ENCODE measurements at places on chromosomes 13 and 19.

DNA sequence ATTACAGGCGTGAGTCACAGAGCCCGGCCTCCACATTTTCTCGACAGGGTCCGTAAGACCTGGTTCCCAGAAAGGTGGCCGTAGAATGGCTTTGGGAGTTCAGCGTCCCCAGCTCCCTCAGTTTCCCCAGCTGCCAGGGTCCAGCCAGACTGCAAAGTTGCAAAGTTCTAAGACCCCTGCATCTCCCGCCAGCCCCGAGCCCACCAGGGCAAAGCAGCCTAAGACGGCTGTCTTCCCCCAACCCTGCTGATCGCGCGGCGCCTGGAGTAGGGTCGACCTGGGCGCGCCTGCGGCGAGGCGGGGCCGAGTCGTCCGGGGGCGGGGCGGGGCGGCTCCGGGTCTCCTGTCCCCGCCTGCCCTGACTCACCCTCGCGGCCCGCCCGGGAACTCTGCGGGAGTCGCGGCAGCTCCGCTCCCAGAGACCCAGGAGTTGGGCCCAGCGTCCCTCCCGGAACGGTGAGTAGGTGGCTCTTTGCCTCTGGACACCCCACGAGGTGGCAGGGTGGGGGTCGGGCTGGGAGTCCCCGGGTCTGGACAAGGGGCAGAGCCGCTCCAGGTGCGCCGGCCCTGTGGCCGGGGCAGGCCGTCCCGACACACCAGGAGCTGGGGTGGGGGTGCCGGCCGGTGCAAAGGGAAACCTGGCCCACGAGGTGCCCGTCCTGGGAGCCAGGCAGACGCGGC is at the start of gene LRRC8E:
Gene LRRC8E (plus strand): TSS at position 366 of the 681 bp plus-strand sequence. CDS start 7,094 bp downstream, outside the sequence.
- H3K27ac ChIP-seq: peak within 1 kb of the TSS; percentile 71
- H3K27me3 ChIP-seq: no peaks in the 10 kb centered on the region
- peaks cover 2% of the 10 kb centered on the region for H3K4me1 ChIP-seq
- peak; percentile 74 for DNase-seq
- H3K36me3 ChIP-seq: no peaks in the 10 kb centered on the region

DNA sequence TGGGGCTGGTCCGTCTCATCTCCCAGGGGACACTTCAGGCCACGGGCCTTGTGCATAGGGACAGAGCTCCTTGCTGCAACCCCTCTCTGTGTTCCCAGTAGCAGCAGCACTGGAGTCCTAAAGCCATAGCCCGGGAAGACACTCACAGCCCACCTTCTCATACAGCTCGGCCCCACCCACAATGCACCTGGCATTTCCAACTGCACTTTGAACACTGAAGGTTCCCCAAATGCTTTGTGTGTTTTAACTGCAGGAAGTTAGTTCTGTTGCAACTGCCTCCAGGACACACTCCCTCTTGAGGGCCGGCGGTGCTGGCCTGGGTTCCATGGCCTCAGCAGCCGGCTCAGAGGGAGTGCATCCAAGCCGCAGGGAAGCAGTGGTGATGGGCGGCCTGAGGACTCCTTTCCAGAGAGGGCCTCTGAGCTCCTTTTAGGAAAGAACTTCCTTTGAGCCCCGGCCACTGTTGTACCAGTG is 22.7 kb upstream of the TMEM255B start:
- H3K4me3 ChIP-seq: no peak overlapping the region
- no peak for DNase-seq
- no peaks in the 10 kb centered on the region for H3K4me1 ChIP-seq
- no peak overlapping the region for H3K27ac ChIP-seq

DNA sequence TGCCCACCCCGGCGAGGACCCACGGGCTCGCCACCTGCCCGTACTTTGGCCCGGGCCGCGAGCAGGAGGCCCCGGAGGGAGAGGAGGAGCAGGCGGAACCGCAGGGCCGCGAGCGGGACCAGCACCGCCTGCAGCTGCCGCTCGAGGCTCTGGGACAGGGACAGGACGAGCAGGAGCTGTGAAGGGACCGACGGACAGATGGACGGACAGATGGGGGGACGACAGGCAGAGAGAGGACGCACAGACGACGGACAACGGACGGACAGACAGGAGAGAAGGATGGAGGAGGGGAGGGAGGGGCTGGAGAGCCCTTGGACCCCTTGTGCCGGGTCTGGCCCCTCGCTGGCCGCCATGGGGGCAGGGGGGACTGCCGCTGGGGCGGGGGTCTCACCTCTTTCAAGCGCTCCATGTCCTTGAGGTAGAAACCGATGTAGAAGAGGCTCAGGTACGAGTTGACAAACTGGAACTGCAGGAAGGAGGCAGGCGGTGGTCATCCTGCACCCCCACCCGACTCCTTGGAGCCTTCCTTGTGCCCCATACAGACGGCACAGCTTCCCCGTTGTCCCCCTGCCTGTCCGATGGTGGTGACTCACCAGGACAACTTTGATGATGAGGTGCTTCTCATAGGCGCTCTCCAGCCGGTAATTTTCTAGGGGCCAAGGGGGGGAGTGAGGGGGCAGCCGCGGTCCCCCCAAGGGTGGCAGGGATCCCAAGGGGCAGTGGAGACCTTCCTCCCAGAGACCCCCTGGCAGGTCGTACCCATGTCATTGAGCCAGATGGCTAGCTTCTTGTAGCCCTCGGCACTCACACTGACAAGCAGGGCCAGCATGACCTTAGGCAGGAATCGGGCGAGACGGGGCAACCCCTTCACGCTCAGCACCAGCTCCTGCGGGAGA is 5.0 kb downstream of the ANO8 start:
- peaks cover 4% of the 10 kb centered on the region for H3K4me1 ChIP-seq
- H3K4me3 ChIP-seq: peak overlapping the region; percentile 69
- H3K27ac ChIP-seq: no peak overlapping the region
- H3K27me3 ChIP-seq: no peaks in the 10 kb centered on the region

DNA sequence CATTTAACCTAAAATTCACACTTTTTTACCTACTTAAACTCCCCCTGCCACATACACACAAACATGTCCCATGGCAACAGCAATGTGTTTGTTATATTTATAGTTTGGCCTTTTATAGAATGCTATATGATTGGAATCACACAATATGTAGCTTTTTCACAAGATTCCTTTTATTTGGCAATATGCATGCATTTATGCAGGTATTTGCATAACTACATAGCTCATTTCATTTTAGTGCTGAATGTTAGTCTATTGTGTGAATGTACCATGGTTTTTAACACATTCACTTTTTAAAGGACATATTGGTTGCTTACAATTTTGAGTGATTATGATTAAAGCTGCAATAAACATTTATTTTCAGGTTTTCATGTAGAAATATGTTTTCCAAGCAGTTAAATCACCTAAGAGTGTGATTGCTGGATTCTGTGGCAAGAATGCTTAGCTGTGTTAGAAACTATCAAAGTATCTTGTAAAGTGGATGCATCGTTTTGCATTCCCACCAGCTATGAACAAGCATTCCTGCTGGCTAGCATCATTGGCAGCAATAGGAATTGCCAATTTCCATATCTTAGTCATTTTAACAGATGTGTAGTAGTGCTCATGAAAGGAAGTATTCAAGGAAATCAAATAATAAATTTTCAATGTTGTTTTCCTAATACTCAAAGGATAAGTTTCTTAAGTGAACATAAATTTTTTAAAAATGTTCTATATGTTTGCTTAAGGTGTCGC is 557.0 kb downstream of the SLITRK1 start:
- H3K4me3 ChIP-seq: no peak overlapping the region
- no peaks in the 10 kb centered on the region for H3K36me3 ChIP-seq
- no peaks in the 10 kb centered on the region for H3K27me3 ChIP-seq

- no peaks in the 10 kb centered on the region for H3K27me3 ChIP-seq
- H3K27ac ChIP-seq: no peak overlapping the region
- DNase-seq: peak; percentile 51
- H3K4me1 ChIP-seq: no peaks in the 10 kb centered on the region
- H3K4me3 ChIP-seq: no peak overlapping the region
These were observed 67.8 kb downstream of the CEBPG start for GRCh38 chr19:33441277-33441699.

DNA sequence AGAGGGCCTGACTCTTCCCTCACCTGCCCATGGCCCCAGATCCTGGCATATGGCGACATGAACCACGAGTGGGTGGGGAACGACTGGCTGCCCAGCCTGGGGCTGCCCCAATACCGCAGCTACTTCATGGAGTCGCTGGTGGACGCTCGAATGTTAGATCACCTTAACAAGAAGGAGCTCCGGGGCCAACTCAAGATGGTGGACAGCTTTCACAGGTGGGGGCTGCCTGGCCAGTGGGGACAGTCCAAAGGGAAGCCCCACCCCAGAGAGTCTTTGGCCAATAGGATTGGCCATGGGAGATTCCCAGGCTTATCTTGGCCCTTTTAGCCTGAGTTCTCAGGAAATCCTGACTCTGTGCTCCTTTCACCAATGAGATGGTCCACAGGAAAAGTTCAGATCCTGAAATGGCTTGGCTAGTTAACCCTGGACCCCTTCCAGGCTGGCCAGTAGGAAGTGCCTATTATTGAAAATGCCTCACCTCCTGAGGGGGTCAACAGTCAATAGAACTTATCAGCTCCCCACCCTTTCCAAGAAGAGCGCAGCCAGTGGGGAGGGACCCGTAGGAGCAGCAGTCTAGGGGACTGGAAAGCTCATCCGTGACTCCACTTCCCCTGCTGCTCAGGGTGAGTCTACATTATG is 7.0 kb downstream of the HRC start:
- peak overlapping the region; percentile 91 for H3K27ac ChIP-seq
- H3K4me1 ChIP-seq: peaks cover 16% of the 10 kb centered on the region
- peak overlapping the region; percentile 69 for H3K4me3 ChIP-seq
- H3K36me3 ChIP-seq: no peaks in the 10 kb centered on the region
- H3K27me3 ChIP-seq: no peaks in the 10 kb centered on the region
- DNase-seq: no peak

DNA sequence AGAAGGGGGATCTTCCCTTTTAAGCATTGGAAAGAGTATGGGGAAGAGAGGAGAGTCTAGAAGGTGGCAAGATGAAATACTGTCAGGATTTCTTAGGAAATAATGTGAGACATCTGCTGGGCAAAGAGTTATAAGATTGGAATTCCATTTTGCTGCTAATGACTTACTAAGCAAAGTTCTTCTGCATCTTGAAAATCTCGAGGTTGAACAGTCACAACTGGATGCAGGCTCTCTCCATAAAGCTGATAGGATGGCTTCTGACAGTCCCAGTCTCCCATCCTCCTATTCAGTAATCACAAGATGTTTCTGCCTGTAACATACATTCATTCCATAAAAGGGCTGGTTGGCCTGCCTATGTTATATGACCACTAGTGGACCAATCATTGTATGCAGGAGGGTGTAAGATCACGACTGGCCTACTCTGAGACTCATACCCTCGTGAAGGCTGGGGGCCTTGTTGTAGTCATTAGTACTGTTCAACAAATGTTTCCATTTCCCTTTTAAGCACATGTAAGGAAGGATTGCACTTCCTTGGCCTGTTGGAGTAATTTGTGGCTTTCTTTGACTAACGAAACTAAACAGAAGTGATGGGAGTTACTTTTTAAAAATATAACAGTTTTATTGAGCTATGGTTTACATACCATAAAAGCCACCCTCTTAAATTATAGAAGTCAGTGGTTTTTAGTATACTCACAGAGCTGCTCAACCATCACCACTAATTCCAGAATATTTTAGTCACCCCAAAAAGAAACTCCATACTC is 45.0 kb upstream of the TDRD3 start:
- H3K27me3 ChIP-seq: no peaks in the 10 kb centered on the region
- DNase-seq: no peak
- H3K27ac ChIP-seq: no peak overlapping the region
- no peak overlapping the region for H3K4me3 ChIP-seq
- H3K4me1 ChIP-seq: no peaks in the 10 kb centered on the region
- H3K36me3 ChIP-seq: no peaks in the 10 kb centered on the region

GRCh38 chr13:24623149-24623665 is 57.0 kb upstream of the ATP12A start:
- H3K27me3 ChIP-seq: no peaks in the 10 kb centered on the region
- no peaks in the 10 kb centered on the region for H3K4me1 ChIP-seq
- H3K36me3 ChIP-seq: no peaks in the 10 kb centered on the region
- DNase-seq: no peak
- H3K4me3 ChIP-seq: no peak overlapping the region
- no peak overlapping the region for H3K27ac ChIP-seq

GRCh38 chr19:49056101-49056901 is 1.2 kb downstream of the CGB7 start:
- DNase-seq: no peak
- peak overlapping the region; percentile 44 for H3K4me3 ChIP-seq
- H3K27me3 ChIP-seq: no peaks in the 10 kb centered on the region
- H3K36me3 ChIP-seq: no peaks in the 10 kb centered on the region
- no peak overlapping the region for H3K27ac ChIP-seq

DNA sequence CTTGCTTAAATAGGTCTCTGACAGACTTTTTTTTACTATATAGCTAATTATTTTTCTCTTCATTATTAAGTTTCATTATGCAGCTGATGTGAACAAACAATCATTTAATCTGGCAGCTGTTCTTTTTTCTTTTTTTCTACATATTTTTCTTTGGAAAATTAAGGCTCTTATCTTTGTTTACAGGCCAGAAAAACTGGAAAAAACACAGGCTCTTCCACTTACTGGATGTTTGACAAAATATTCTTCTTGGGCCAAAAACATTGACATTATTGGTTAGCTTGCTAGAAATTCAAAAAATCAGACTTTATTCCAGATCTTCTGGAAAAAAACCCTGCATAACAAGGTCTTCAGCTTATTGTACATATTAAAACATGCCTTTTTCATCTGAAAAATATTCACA is 15.7 kb downstream of the ZNF66 start:
- no peaks in the 10 kb centered on the region for H3K4me1 ChIP-seq
- no peak overlapping the region for H3K27ac ChIP-seq
- no peak for DNase-seq
- no peaks in the 10 kb centered on the region for H3K36me3 ChIP-seq

DNA sequence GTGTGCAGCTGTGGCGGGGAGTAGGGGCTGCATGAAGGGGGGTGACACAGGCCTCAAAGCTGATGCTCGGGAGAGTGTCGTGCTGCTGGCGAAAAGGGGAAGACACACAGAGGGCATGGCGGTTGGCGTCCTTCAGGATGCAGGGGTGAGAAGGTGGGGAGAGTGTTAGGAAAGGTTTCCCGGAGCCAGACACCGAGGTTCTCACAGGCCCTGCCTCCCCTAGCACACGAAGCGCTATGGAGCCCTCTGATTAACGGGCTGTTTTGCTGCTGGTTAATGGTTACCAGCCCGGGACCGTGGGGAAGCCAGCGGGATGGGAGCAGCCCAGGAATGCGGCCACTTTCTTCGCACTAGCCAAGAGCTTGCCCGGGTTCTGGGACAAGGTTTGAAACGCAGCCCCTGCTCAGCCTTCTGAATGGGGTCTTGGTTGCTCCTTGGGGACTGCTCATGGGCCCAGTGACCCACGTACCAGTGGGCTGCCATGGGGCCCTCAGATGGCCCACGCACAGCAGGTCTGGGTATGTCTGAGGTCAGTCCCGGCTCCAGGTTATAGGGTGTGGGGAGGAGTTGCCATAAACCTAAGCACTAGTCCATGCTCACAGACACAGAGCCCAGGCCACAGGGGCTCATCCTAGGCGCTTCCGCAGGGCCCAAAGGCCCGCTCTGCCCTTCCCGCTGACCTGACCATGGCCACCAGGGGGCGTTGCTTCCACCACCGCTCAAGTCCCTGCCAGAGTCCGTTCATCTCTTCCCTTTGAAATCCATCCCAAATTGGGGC is 31.3 kb upstream of the ISYNA1 start:
- H3K27ac ChIP-seq: peak overlapping the region; percentile 21
- peaks cover 16% of the 10 kb centered on the region for H3K4me1 ChIP-seq
- H3K4me3 ChIP-seq: no peak overlapping the region
- H3K36me3 ChIP-seq: no peaks in the 10 kb centered on the region
- DNase-seq: no peak
